Coronary artery (tissue), 2 donors: ENCODE measurements at places on chromosomes 2 and 18.

DNA sequence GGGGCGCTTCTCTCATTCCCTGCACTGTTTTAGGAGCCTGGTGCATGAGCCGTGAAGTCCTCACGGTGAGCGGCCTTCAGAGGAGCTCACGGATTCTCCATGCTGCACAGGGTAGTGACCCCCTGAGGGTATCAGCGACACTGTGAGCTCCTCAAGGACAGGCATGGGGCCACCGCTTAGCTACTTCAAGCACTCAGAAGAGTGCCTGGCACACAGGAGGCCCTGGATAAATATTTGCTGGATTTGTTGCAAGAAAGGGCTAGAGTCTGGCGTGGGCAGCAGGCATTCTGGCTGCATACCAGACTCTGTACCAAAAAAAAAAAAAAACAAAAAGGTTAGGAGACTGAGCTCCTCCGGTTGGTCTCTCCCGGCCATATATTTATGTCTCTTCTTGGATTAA, 5.7 kb upstream of the MBP start:
- DNase-seq: no peak

GRCh38 chr2:61658841-61659780, 121.0 kb upstream of the XPO1 start:
- no peak for DNase-seq

DNA sequence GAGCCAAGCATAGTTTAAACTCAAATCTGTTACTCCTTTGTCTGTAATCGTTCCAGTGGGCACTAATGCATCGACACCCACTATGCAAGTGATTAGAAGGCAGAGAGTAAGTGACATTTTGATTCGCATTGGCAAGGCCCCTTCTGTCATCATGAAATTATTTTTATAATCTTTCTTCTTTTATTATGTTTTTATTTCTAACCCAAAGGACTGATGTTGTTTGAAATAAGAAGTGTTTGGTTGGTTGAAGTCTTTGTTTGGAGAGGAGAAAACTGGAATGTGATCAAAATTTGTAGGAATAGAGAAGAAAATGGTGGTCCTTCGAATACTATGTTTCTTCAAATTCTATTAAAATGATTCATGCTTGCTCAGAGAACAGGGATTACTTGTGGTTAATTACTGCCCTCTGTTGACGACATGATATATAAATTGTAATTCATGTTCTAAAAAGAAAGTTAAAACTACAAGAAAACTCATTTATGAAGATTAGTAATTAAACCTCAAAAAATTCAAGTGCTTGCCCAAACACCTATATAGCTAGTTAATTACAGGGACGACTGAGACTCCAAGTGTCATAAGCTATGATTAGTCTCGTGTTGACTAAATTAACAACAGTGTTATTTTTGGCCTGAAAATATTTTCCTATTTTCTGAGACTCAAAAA, 26.4 kb upstream of the TFPI start:
- DNase-seq: no peak

GRCh38 chr2:26982102-26982742, 11.8 kb downstream of the MAPRE3 start:
- DNase-seq: no peak

- DNase-seq: no peak
Observed at GRCh38 chr2:100773538-100773937, 46.4 kb upstream of the NPAS2 start.

GRCh38 chr2:159573846-159574606, 42.3 kb downstream of the BAZ2B start:
- DNase-seq: no peak
